ENCODE measurements at places on chromosomes 2 and 18. TPM values are rescaled to one million over a fixed set of nuclear protein-coding genes. Genes with fewer than 3 reads are reported as not detected.
A peak's percentile ranks its signal among the peaks of the same experiment; 100 is the strongest.

DNA sequence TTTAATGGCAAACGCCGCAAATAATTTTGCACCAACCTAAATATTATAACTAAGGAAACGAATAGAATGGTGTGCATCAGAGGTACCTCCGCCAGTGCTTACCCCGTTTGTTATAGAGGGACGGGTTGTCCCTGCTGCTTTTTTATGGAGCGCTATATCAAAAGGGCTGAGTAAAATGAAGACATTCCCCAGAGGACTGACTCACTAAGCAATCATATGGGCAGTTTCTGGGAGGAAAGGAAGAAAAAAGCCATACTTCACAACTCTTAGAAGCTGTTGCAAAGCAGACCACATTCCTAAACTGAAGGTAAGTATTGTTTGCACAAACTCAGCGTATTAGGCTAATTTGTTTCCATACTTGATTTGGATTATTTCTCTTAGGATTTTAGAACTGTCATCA lies 12.9 kb downstream of the ID2 start:
- H3K27me3 ChIP-seq, result peaks cover 7% of the 10 kb centered on the region
- H3K4me3 ChIP-seq, result no peak overlapping the region
- H3K36me3 ChIP-seq, result no peaks in the 10 kb centered on the region
- H3K27ac ChIP-seq, result no peak overlapping the region

DNA sequence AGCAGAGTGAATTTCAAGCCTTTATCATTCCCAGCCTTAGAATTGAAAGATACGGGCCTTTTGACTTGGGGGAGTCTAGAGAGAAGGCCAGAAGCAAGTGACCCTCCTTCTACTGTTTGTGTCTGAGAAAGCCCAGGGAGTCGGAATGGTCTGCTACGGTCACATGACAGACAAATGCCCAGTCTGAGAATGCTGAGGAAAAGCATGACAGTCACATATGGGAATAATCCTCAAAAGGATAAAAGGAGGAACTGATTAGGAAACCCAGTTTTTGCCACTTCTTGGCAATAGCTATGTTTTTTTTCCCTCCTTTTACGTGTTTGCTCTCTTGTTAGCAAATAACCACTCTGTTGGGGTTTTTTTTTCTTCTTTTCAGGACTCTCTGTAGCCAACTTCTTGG lies 38.1 kb upstream of the HNRNPA3 start:
- DNase-seq, result no peak
- H3K4me3 ChIP-seq, result no peak overlapping the region
- H3K27ac ChIP-seq, result no peak overlapping the region

GRCh38 chr2:67713376-67713775 lies 316.2 kb downstream of the ETAA1 start:
- no peaks in the 10 kb centered on the region for H3K4me1 ChIP-seq
- no peak for DNase-seq
- no peaks in the 10 kb centered on the region for H3K36me3 ChIP-seq
- H3K27me3 ChIP-seq, result no peaks in the 10 kb centered on the region

- H3K4me1 ChIP-seq, result no peaks in the 10 kb centered on the region
- DNase-seq, result no peak
- H3K4me3 ChIP-seq, result no peak overlapping the region
Observed at GRCh38 chr18:28875059-28875458, 698.1 kb upstream of the CDH2 start.

DNA sequence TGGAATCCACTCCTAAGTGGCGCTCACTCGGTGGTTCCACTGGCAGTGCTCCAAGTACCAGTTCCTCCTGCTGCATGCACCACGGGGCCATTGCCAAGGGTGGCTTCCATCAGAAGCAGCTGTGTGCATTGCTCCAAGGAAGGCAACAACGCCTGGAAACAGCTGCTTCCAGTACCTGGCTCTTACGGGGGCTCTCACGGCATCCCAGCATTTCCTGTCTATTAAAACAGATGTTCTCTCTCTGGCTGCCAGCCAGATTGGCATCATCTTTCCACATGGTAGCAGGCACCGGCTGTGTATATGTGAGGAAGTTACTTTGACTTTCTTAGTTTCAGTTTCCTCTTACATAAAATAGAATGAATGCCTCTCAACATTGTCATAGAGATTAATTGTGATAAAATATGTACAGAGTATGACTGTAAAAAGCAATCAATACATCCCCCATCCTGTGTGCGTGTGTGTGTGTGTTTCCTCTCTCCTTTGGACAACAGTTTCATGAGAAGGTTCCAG lies 84.9 kb downstream of the CMPK2 start:
- no peaks in the 10 kb centered on the region for H3K27me3 ChIP-seq
- DNase-seq, result peak; percentile 24
- H3K27ac ChIP-seq, result no peak overlapping the region
- no peak overlapping the region for H3K4me3 ChIP-seq
- H3K4me1 ChIP-seq, result peaks cover 2% of the 10 kb centered on the region

DNA sequence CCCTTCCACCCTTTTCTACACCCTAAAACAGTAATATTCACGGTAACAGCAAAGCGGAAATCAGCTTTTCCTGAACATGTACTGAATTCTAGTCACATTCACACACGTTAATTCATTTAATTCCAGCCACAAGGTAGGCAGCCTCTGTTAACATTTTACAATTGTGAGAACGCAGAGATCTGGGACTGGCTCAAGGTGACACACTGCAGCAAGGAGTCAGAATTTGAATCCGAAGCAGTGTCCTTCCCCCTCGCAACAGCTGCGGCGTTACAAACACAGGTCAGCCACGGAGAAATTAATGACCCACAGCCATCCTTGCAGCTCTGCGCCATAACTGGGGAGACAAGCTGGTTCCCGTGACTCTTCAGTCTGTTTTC lies 818 bp upstream of the SLC20A1 start:
- H3K27me3 ChIP-seq, result no peaks in the 10 kb centered on the region
- H3K4me1 ChIP-seq, result peaks cover 20% of the 10 kb centered on the region
- H3K4me3 ChIP-seq, result peak overlapping the region; percentile 91
- H3K36me3 ChIP-seq, result peaks cover 10% of the 10 kb centered on the region
- peak overlapping the region; percentile 64 for H3K27ac ChIP-seq
- DNase-seq, result peak; percentile 56

DNA sequence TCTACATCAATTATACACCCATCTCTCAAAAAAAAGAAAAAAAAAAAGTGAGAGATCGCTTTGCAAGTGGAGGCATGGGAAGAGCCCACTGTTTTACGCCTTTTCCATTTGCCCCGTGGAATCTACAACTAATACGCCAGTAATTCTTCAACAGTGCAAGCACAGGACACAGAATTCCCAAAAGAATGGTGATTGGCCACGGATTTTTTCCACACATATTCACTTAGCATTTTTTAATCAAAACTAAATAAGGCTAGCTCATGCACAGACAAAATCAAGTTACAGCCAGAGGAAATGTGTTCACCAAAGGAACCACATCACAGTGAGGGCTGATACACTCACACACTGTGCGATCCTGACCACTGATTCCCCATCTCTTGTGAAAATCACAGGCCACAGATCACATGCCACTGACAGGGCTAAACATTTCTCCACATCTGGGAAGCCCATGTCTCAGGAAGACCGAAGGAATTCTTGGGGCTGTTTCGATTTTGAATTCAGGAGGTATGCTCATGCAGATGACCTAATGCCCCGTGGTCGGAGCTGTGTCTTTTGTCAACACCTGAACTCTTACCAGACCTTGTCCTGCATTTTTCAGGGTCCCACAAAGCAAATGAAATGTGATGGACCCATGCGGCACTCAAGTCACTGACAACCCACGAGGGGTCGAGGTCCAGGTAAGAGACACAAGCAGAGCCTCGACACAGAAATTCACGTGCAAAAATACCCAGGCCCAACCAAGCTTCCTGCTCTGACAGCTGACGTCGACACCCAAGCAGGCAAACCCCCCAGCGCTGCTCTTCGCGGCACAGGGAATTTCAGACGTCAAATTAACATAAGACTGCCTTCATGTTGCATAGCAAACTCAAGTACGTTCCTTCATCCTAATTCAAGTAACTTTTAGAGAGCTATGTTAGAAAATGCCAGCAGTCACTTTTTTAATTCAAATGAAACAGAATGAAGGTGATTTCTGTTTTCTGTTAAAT lies 69.6 kb downstream of the ZNF516 start:
- H3K27ac ChIP-seq, result no peak overlapping the region
- H3K27me3 ChIP-seq, result no peaks in the 10 kb centered on the region
- H3K4me1 ChIP-seq, result peaks cover 17% of the 10 kb centered on the region
- H3K4me3 ChIP-seq, result no peak overlapping the region
- H3K36me3 ChIP-seq, result peaks cover 2% of the 10 kb centered on the region

NEB gene
- under 0.01 TPM for total RNA-seq

- no peaks in the 10 kb centered on the region for H3K36me3 ChIP-seq
- no peaks in the 10 kb centered on the region for H3K27me3 ChIP-seq
- H3K27ac ChIP-seq, result no peak overlapping the region
- no peaks in the 10 kb centered on the region for H3K4me1 ChIP-seq
Observed at GRCh38 chr2:210558708-210559107, 2.3 kb downstream of the CPS1 start.

DNA sequence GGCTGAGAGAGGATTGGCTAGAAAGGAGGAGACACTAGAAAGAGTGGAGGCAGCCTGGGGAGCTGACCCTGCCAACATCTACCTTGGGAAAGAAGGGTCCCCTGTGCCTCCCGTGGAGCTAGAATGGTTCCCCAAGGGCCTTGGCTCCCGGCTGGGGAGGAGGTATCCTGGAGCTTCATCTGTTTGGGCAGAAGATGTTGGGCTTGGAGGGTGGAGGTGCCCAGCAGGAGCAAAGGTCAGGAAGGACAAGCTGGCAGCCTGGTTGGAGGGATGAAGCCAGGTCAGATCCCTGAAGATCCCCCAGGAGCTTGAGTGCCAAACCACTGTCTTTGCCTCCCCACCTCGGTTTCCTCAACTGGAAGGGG lies 2.9 kb downstream of the ATP6V1B1 start:
- no peak for DNase-seq
- no peak overlapping the region for H3K27ac ChIP-seq
- H3K4me3 ChIP-seq, result no peak overlapping the region
- no peaks in the 10 kb centered on the region for H3K36me3 ChIP-seq
- no peaks in the 10 kb centered on the region for H3K4me1 ChIP-seq

CFAP65 gene
- not detected for total RNA-seq

DNA sequence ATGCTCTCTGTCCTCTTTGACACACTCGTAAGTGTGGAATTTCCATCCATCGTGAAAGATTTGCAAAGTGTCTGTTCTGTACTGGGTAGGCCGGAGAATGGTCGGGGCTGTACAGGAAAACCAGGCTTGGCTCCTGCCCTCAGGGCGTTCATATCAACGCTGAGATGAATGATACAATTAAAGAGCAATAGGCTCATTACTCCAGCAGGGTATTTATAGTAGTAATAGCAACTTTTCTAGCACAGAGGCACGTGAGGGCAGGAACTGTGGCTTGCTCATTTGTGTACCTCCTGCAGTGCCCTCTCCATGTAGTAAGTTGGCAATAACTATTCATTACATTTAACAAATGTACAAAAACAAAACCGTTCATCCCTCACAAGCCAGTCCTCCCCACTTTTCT lies 5.3 kb upstream of the NCK2 start:
- no peak overlapping the region for H3K27ac ChIP-seq
- H3K27me3 ChIP-seq, result peaks cover 4% of the 10 kb centered on the region
- no peak for DNase-seq

DNA sequence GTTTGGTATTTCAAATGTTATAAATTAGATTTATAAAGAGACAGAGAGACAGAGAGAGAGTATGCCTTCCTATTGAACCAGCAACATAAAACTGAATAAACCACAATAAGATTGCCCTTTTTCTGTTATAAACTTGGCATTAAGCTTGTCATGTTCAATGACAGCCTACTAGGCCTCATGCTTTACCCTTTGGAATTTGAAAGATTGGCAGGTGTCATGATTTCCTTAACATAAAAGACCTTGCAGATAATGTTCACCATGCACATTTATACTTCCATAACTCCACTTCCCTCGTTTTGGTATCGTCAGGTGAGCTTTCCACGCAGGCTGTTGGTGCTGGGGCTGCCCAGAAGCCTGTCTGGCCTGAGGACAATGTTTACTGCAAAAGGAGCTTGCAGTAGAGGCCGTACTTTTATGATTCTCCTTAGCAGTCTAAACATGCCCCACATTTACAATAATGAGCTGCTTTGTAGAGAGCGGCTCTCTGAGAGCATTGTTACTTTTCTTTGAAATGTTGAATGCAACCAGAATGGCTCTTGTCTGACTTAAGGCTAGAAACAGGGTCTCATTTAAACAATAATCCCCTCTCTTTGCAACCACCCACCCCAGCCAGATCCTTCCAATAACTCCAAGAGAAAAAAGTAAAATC lies 379.1 kb upstream of the ATP5MC3 start:
- H3K36me3 ChIP-seq, result no peaks in the 10 kb centered on the region
- no peak for DNase-seq
- no peak overlapping the region for H3K27ac ChIP-seq
- no peak overlapping the region for H3K4me3 ChIP-seq
- H3K4me1 ChIP-seq, result no peaks in the 10 kb centered on the region

GRCh38 chr2:165305391-165306096 lies 66.3 kb downstream of the SCN2A start:
- DNase-seq, result no peak
- no peak overlapping the region for H3K27ac ChIP-seq
- H3K4me1 ChIP-seq, result no peaks in the 10 kb centered on the region
- no peaks in the 10 kb centered on the region for H3K36me3 ChIP-seq
- H3K4me3 ChIP-seq, result no peak overlapping the region
- no peaks in the 10 kb centered on the region for H3K27me3 ChIP-seq

SERPINB12 gene
- total RNA-seq, result not detected

GRCh38 chr2:83991992-83992391 lies 467.1 kb downstream of the SUCLG1 start:
- H3K27me3 ChIP-seq, result no peaks in the 10 kb centered on the region
- H3K27ac ChIP-seq, result no peak overlapping the region
- no peaks in the 10 kb centered on the region for H3K36me3 ChIP-seq
- no peak for DNase-seq

DNA sequence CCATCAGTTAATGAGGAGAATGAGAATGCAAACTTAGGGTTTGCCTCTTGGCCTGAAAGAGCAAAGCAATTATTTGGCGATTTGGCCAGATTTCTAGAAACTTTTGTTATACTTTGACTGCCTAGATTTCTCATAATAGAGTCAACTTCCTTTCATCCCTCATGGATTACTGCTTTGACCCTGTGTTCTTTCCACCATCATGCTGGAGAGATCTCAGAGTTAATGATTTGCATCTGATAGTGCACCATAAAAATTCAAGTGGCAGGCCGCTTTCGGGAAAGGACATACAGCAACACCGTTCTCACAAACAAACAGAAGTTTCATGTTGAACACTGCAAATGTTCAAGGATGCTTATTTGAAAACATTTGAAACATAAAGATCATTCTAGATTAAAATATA lies 143.7 kb upstream of the ZFP36L2 start:
- no peak for DNase-seq
- no peak overlapping the region for H3K4me3 ChIP-seq
- H3K27me3 ChIP-seq, result no peaks in the 10 kb centered on the region

- peaks cover 11% of the 10 kb centered on the region for H3K36me3 ChIP-seq
- DNase-seq, result no peak
- no peak overlapping the region for H3K4me3 ChIP-seq
- peaks cover 19% of the 10 kb centered on the region for H3K4me1 ChIP-seq
- no peak overlapping the region for H3K27ac ChIP-seq
Observed at GRCh38 chr2:240439698-240440151, 4.3 kb downstream of the GPC1 start.

DNA sequence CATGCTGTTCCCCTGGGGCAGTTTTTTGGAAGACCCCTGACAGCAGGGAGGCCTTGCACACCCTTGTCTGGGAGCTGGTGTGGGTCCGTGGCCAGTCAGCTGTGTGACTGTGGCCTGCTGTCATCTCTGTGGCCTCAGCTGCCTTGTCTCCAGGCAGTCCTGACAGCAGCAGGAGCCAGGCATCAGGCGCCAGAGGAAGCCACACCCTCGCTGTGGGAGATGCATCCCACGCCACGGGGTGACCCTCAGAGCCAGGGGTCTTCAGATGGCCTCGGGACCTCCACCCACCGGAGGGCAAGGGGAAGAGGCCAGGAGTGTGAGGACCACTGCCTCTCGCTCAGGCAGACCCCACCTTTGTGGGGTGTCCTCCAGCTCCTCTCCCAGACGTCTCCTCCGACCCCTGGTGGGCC lies 5.0 kb downstream of the BOK start:
- peaks cover 21% of the 10 kb centered on the region for H3K36me3 ChIP-seq
- no peak overlapping the region for H3K4me3 ChIP-seq
- no peak for DNase-seq
- H3K4me1 ChIP-seq, result peaks cover 16% of the 10 kb centered on the region
- no peaks in the 10 kb centered on the region for H3K27me3 ChIP-seq

Measured in IMR-90 (cell line).